ENCODE measurements at places on chromosomes 16 and 17.
A peak's percentile ranks its signal among the peaks of the same experiment; 100 is the strongest.

- peak; percentile 28 for DNase-seq
Measured at GRCh38 chr17:47742319-47743181, 9.5 kb downstream of the TBX21 start.

DNA sequence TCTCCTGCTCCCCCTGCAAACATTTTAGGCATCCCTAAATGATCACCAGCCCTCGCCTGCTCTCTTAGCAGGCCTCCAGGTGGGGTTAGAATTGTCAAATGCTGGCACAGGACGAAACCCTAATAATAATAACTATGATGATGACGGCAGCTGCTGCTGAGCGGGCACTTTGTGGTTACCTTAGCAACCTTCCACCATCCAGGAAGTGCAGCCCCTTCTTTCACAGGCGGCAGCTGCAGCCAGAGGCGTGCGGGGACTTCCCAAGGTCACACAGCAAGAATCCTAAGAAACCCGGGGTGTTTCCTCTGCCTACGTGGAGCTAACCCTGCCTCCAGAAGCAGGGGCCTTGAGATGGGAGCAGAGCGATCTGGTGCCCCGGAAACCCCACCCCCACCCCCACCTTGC is 22.4 kb upstream of the EIF1 start:
- DNase-seq = peak; percentile 66

DNA sequence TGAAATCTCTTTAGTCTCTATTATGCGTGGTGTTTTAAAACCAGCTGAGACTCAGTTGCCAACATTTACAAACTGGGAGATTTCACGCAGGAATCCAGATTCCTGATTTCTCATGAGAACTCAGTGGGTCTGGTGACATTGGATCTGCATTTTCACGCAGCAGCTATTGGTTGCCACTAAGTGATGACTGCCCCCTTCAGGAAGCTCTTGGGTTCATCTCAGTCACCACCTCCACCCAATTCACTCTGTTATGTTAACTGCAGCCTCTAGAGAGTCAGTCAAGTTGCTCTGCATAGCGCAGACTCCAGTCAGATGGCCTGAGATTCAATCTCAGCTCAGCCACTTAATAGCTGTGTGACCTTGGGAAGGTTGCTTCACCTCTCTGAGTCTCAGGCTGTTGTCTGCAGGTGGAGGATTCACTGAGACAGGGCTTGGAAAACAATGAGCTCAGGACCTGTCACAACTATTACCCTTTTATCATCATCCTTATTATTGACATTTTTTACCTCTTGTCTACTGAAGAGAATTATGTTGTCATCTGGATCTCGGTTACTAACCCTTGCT is 6.4 kb downstream of the SHISA9 start:
- DNase-seq = peak; percentile 23

DNA sequence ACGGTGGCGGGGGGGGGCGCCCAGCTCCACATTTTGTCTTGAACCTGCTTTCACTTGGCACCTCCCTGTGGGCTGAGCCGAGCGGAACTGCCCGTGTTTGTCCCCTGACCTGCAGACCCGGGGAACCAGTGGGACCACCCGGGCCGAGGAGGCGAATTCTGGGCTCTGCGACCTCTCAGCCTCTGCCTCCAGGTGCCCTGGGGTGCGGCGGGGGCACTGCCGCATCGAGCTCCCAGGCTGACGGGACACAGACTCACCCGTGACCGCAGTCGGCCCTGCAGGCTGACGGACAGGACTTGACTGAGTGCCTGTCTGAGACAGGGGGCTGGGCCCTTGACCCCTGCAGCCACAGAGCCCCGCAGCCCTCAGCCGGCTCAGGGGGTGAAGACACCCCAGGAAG is 11.1 kb upstream of the C1QTNF8 start:
- no peak for DNase-seq
